GM23338 (cell line): ENCODE measurements at places on chromosomes 6 and 20.

GRCh38 chr6:45822873-45823272 lies 192.8 kb downstream of the CLIC5 start:
- no peak for DNase-seq

GRCh38 chr6:42935322-42935721 lies 6.0 kb downstream of the CNPY3 start:
- no peak for DNase-seq

DNA sequence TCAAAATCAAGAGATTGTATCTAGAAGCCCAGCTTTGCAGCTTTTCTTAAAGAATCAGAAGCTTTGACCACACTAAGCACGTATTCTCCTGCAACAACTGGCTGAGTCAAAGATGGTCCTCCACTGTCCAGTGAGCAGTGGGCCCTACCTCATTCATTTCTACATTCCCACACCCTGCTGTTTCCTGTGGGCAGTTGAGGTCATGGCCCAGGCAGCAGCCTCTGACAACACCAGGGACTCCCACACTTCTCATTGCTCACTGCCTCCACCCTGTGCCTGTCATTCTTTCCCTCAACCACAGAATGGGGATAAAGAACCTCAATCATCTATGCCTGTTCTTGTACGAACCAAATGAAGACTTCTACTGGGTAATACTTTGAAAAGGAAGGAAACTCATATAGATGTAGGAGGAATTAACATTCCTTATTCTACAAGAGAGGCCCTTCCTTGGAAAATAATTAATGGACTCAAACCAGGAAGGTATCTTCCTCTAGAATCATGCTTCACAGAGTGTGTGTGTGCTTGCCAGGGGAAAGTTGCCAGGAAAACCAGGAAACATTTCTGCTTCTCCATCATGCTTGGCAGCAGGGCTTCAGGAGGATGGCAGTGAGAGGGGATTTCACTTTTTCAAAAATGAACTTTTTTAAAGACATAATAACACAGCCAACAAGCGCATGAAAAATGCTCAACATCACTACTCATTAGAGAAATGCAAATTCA lies 191.7 kb upstream of the RIN2 start:
- no peak for DNase-seq

DNA sequence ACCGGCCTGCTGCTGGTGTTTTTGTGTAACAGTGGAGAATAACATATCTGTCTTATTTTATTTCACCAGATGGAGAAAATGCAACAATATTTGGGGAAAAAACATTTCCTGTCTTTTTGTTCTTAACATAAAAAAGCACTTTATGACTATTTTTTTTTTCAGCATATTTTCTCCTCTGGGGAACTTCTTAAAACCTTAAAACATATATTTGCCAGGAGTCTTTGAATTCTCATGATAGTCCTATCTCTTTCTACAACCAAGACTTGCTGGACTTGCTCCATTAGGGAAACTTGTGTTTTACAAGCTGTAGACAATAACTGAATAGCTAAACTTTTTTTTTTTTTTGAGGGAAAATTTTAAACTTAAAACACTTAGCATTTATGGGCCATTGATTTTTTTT lies 98.6 kb upstream of the PRDM1 start:
- no peak for DNase-seq

GRCh38 chr6:83221889-83222479 lies 28.8 kb downstream of the RWDD2A start:
- peak; percentile 75 for DNase-seq

DNA sequence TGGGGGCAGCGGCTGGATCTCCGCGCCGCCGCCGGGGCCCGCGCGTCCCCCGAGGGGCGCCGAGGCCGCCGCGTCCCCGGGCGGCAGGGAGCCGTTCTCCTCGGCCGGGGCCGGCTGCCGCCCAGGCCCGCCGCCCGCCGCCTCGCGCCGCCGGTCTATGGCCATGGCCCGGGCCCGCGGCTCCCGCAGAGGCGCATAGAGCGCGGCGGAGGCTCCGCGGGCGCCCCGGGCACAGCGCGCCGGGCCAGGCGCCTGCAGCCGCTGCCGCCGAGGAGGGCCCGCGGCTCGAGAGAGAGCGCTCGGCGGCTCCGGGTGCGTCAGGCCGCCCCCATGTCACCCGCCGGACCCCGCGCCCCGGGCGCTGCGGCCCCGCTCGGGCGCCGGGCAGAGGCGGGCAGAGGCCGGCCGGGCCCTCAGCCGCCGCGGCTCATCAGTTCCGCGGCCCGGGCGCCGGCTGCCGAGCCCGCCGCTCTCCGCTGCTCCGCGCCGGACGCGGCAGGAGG lies 404 bp downstream of the SLC22A23 start:
- no peak for DNase-seq
